Stimulated activated CD4-positive, alpha-beta T cell treated with anti-CD3 and anti-CD28 coated beads, Interleukin-15, amount 100 ng/mL, for 48 hours (primary cell): ENCODE measurements at places on chromosomes 4 and X.
A peak's percentile ranks its signal among the peaks of the same experiment; 100 is the strongest.

GRCh38 chr4:154618708-154619315, 6.4 kb upstream of the FGG start:
- peak; percentile 22 for DNase-seq

- DNase-seq = no peak
These were observed 346.7 kb upstream of the SLIT2 start for GRCh38 chr4:19905024-19905423.

GRCh38 chrX:46463682-46464081, 81.5 kb downstream of the ZNF674 start:
- no peak for DNase-seq

DNA sequence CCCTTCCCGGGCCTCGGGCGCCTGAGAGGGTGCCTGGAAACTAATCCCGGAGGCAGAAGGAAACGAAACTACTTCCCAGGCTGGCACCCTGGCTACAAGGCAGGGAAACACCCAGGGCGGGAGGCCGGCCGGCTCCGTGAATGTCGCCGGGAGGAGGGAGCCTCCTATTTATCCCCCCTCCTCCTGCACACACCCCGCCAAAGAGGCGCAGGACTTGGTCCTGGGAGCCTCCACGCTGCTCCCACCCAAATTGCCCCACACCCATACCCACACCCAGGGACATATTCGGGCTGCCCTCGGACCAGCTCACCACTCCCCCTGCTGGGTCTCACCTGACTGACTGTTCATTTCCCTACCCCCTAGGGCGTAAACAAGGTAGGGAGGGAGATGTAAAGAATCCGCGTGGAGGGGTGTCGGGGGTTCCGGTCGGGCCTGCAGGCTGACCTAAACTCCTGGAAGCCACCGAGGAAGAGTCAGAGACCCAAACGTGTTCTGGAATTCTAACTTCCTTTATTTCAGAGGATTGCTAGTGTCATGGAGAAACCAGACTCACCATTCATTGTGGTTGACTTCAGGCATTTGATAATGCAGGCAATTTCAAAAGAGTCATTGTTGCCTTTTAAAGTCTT, at the start of gene BTC:
TSS of gene BTC (minus strand) at position 142 of the 629 bp plus-strand sequence. CDS start 198 bp downstream, outside the sequence.
- no peak for DNase-seq

- DNase-seq = no peak
These were observed 55.3 kb downstream of the CCDC158 start for GRCh38 chr4:76365636-76366035.

- DNase-seq = no peak
These were observed 115.9 kb downstream of the GLRA3 start for GRCh38 chr4:174713181-174713580.

DNA sequence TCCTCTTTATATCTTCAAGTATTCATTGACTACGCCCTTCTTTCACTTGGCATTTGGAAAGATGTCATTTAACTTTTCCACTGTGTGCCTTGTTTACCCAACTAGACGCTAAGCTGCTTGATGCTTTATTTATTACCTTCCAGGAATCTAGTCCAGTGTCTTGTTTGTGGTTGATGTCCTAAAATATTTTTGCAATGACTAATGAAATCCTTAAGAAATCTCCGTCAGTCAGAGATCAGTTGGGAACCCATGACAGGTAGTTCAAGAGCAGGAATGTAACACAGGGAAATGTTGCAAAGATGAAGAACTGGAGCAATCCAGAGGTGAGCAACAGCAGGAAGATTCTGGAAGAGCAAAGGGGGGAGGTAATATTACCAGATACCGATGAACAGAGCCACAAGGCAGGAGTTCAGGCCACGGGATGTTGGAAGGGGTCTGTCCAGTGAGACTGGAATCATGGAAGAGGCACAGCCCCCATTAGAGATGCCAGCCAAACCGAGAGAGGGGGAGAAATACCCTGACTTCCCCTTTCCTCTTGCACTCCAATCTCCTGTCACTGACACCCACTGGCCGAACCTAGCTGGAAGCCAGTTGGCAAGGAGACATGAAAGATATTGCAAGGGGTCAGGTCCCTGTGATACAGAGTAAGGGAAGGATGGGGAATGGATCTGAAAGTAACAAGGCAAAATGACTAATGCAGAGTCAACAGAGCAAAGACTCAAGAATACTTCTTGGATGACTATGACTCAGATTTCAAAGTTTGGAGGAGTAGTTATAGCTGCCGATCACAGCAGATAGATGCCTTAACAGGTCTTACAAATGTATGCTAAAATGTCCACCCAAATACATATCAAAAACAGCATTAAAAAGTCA, 62.7 kb upstream of the PHKA2 start:
- DNase-seq = no peak

GRCh38 chrX:57596109-57596508, 4.3 kb downstream of the ZXDB start:
- no peak for DNase-seq

DNA sequence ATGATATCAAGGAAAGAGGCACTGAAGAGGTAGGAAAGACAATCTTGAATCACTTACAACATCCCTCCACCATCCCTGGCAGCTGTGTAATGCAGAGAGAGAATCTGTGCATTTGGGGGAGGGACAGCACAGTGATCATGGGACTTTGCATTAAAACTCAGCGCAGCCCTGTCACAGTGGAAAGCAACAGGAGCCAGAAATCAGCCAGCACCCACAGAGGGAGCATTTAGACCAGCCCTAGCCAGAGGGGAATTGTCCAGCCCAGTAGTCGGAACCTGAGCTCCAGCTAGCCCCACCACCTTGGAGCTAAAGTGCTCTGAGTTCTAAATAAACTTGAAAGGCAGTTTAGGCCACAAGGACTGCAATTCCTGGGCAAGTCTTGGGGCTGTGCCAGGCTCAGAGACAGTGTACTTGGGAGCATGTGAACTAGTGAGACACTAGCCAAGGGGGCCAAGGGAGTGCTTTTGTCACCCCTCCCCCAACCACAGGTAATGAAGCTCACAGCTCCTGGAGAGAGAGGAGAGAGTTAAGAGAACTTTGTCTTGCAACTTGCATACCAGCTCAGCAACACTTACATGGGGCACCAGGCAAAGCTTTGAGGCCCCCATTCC, 83.9 kb upstream of the FAM241A start:
- DNase-seq = no peak

GRCh38 chrX:113906168-113906567, 677.7 kb upstream of the HTR2C start:
- DNase-seq = no peak

- DNase-seq = no peak
These were observed 102.7 kb upstream of the DHX15 start for GRCh38 chr4:24686866-24687692.

DNA sequence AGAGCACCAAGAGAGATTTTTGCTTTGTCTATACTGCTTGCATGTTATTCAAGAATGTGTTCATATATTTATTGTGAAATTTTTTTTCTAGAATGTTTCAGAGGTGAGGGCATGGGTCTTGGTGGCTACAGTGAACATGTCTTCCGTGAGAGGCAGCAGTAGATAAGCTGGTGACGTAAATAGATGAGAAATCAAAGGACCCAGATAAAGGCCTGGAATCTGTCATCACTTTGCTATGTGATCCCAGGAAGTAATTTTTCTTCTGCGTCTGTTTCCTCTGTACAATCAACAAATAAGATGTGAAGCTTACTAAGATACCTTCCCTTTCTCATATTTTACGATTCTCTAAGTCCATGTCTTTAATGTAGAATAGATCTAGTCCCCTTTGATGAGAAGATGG, 129.1 kb downstream of the COL4A6 start:
- DNase-seq = no peak

DNA sequence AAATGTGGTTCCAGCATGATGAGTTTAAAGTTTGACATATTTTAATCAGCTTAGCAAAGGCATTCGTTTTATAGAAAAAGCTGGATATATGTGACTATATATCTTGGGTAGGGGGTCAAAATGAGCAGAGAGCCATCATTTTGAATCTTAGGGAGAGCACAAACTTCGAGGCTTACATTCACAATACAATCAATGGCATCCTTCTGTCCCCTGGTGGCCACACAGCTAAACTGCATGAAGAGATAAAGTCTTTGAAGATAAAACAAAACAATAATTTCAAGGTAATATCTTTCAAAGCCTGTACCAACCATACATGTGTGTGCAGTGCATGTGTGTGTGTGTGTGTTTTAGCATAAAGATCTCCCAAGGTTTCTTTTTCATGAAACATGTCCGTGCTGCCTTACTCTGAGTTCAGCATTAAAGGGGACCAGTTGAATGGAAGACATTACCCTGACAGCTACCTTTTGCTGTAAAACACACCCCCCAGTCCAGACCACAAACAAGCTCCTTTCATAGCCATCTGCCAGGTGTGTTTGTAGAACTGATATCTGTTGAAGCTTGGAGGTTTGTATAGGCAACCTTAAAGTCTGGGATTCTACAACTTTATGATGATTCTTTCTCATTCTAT, 22.0 kb downstream of the DYNLT3 start:
- peak; percentile 45 for DNase-seq

GRCh38 chr4:137905930-137906329, 336.2 kb downstream of the SLC7A11 start:
- DNase-seq = no peak

- no peak for DNase-seq
These were observed 16.0 kb upstream of the MXD4 start for GRCh38 chr4:2277956-2278355.

GRCh38 chrX:48681539-48682183, 1.9 kb upstream of the WAS start:
- no peak for DNase-seq

DNA sequence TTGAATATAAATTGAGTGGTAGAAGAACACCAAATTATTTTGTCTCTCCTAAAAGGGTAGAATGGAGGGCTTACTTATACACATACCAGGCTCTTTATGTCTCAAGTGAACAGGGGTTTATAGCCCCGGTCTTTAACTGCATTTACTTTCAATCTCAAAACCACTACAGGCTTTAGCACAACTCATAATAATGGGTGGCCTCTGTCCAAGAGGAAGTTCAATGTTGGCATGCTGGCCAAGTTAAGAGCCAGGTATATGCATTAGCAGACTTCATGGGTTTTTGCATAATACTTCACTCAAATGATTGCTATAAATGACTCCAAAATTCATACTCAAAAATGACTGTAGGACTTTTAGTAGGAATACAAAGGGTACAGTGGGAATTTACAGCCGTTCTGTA, 118.5 kb upstream of the OTUD4 start:
- no peak for DNase-seq

GRCh38 chr4:6115342-6115741, 85.0 kb downstream of the JAKMIP1 start:
- DNase-seq = no peak
